ENCODE measurements at places on chromosomes 7 and 10. TPM values are rescaled to one million over a fixed set of nuclear protein-coding genes. Genes with fewer than 3 reads are reported as not detected.

- no peak for DNase-seq
Observed at GRCh38 chr7:72080341-72080766, 331.8 kb downstream of the CALN1 start.

- DNase-seq, result no peak
Observed at GRCh38 chr7:55060636-55061022, 41.8 kb downstream of the EGFR start.

DNA sequence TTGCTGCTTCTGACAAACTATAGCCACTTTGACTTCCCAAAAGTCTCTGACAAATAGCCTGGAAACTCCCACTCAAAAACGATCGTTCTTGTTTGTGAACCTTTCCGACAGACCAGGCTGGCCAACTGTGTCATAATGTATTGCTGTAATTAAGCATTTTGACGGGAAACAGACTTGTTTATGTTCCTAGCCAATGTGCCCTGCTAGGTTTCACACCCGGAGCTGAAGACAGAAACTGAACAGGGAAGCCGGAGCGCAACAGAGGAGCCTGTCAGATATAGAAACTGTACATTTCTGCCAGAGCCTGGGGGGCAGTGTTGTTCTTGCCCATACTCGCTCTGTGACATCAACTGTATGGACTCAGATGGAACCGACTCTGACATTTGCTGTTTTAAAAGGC, 55.3 kb upstream of the C7orf33 start:
- DNase-seq, result no peak

FAM241B gene
- total RNA-seq, result 4.4 TPM

ITPRID1 gene
- total RNA-seq, result not detected
